ENCODE measurements at places on chromosomes 4 and X. TPM values are rescaled to one million over a fixed set of nuclear protein-coding genes. Genes with fewer than 3 reads are reported as not detected.

GRCh38 chr4:180203349-180203748, 2039.9 kb upstream of the TENM3 start:
- DNase-seq = no peak

- DNase-seq = no peak
Measured at GRCh38 chr4:109079731-109080130, 222.7 kb downstream of the COL25A1 start.

GRCh38 chrX:19627533-19627932, 112.2 kb upstream of the MAP3K15 start:
- no peak for DNase-seq

DNA sequence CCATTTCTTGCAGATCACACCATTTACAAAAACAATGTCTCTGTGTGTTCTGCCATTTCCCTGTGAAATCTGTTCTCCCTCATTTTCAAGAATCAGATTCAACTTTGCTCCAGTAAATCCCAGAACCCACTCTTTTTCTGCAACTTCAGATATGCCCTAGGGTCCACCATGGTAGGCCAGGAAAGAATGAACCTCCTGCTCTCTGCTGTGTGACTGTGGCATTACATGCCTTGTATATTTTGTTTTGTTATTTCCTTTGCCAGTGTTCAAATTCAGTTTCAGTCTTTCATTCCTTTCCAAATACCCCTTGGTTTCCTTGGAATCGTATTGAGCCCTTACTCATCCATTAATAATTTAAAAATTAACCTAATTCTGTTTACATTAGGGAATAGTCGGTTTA, 290.2 kb upstream of the VCX start:
- no peak for DNase-seq

Gene PDE6B
- 0.03 TPM for polyA plus RNA-seq

DNA sequence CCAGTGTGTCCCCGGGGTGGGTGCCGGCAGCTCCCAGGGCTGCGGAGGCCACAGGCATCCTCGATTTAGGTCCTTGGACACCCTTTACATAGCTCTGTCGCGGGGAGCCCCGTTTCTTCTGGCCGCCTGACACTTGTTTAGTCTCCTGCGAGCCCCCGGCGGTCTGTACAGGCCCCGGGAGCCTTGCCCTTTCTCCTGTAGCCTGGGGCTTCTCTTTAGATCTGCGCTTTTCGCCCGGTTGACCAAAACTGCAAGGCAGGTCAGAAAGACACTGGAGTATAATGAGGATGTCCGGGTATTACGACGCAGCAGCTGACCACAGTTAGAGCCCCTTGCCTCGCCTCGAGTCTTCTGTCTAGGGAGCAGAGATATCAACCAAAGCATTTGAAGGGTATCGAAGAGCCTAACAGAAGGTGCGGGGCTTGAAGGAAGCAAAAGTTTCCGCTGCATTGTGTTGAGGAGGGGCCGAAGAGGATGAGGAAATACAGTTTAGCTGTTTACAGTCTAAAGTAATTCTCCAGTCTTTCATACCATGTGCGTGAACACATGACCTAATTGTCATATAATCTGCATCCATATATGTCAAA, 479 bp downstream of the BRCC3 start:
- DNase-seq = no peak

Gene FHIP1A
- polyA plus RNA-seq = 20.5 TPM

Gene CT45A5
- polyA plus RNA-seq = not detected

GRCh38 chrX:13261348-13261747, 58.5 kb downstream of the ATXN3L start:
- no peak for DNase-seq

DNA sequence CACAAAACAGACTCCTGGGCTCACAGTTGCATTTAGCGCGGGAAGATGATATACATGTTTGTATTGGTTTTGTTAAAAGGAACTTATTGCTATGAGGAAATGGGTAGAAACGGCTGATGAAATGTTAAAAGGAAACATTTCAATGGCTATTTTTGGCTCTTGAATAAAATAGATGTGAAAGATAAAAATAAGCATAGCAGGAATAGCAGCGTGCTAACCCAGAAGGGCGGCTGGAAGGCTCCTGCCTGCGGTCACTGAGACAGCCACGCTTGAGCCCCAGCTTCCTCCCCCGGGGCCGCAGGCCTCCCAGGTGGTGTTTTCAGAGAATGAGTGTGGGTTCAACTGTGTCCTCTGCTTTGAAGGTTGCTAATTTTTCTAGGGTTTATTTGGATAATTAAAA, 35.0 kb upstream of the CLCN4 start:
- no peak for DNase-seq

- no peak for DNase-seq
Measured at GRCh38 chr4:185232370-185232769, 23.0 kb downstream of the SNX25 start.

Gene NSG1
- polyA plus RNA-seq = 0.12 TPM

Gene PCDH19
- polyA plus RNA-seq = 0.13 TPM

DNA sequence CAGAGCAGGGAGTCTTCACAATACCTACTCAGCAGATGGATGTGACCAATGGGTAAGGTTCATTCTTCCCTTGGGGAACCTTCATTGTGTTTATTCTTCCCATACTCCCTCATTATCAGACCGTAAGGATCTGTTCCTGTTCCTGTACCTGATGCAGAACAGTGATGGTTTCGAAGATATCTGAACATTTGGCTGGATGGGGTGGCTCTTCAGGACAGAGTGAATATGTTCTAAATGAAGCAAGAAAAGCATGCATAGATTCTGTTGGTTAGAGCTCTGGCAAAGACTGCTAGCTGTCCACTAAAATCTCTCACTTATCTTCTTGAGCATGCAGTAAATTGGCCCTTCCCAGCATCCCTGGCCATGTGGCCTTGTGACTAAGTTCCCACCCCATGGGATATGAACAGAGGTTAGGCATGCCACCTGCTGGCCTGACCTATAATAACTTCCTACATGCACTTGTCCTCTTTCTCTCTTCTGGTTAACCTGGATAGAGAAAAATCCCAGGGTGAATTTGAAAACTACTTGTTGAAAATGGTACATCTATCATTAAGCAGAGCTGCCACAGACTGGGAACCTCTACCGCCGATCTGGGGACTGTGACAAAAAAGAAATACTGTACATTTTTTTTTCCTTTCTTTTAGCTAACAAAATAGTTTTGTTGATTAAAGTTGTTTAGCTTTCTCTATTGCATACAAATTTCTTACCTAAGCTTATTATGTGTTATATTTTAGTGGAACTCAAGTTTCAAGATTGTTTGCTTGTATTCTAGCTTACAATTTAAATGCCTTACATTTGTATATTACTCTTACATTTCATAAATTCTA, 60.0 kb upstream of the BANK1 start:
- DNase-seq = peak; percentile 47

Gene PSAPL1
- polyA plus RNA-seq = not detected

Gene RBM46
- not detected for polyA plus RNA-seq

- DNase-seq = no peak
Measured at GRCh38 chrX:8726031-8726652, 5.8 kb downstream of the ANOS1 start.

DNA sequence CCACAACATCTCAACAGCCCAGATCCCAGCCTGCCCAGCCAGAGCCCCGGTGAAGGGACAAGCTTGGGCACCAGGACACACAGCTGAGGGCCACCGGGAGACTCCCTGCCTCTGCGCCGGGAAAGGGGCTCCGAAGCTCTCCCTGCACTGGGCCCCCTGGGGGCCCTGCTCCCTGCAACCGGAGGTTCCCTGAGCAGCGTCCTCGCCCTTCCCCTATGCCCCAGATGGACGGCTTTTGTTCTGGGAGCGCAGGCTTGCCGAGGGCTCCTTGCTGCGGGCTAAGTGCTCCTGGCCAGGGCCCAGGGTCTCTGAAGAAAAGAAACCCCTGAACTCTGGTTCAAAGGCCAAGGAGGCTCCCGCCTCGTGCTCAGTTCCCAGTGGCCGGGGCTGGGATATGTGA, 899 bp upstream of the ZFP92 start:
- DNase-seq = no peak

DNA sequence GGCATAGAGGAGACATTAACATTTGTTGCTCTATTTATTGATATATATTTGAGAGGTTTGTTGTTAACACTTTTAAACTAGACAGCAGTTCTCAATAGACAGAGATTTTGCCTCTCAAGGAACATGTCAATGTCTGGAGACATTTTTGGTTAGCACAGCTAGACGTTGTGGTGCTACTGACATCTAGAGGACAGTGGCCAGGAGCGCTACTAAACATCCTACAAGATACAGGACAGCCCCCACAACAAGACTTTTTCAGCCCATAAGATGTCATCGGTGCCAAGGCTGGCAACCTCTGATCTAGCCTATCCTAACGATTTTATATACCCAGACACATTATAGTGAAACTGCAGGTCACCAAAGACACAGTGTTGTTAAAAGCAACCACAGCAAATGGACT, 18.4 kb upstream of the CTSO start:
- no peak for DNase-seq

DNA sequence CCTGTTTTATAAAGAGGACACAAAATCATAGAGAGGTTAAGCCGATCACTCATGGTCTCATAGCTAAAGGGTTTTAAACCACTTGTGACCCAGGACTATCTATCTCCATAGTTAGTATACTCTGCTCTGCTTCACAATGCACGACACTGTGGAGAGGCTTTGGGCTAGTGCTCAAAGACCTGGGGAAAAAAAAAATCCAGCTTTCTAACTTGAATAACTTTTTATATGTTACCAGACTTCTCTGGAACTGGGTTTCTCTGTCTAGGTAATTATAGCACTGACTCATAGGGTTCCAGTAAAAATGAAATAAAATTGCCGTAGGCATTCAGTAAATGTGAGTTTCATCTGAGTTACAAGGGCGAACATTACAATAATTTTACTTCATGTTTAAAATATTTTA, 273.7 kb upstream of the TECRL start:
- no peak for DNase-seq

- no peak for DNase-seq
Measured at GRCh38 chr4:137067735-137068134, 464.6 kb downstream of the PCDH18 start.

Gene MAB21L2
- 0.03 TPM for polyA plus RNA-seq

DNA sequence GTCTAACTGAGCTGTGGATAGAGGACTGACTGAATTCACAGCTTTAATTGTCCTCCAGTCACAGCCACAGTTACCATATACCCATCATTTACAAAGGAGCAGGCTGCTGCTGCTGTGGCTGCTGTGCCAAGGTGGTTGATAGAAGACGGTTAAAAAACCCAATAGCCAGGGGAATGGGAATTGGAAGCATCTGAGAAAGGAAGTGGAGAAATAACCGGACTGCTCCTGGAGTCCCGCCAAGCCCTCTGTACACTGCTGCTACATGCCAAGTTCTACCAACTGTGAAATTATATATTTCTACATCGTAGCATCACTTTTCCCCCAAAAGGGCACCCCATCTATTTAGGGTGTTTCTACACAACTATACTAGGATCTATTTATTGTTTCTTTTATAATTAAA, 279.7 kb upstream of the ARX start:
- no peak for DNase-seq

GRCh38 chrX:39710776-39711175, 387.0 kb downstream of the BCOR start:
- DNase-seq = no peak

GRCh38 chr4:109671350-109671749, 31.9 kb downstream of the CASP6 start:
- DNase-seq = no peak

Gene FGFR3
- 0.29 TPM for polyA plus RNA-seq

Gene KLHL13
- 0.96 TPM for polyA plus RNA-seq

DNA sequence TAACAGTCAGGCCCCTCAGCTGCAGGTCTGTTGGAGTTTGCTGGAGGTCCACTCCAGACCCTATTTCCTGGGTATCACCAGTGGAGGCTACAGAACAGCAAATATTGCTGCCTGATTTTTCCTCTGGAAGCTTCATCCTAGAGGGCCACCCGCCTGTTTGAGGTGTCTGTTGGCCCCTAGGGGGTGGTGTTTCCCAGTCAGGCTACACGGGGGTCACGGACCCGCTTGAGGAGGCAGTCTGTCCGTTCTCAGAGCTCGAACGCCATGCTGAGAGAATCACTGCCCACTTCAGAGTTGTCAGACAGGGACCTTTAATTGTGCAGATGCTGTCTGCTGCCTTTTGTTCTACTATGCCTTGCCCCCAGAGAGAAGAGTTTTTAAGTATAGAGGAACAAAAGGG, 160.8 kb downstream of the DKK2 start:
- DNase-seq = no peak

GRCh38 chr4:84298023-84298718, 200.9 kb downstream of the NKX6-1 start:
- DNase-seq = no peak

Gene UCHL1
- polyA plus RNA-seq = 88.3 TPM

Gene ABCG2
- polyA plus RNA-seq = 0.10 TPM

Gene ARHGAP24
- polyA plus RNA-seq = 3.0 TPM

Gene MMGT1
- 18.5 TPM for polyA plus RNA-seq

Gene SLC9B1
- polyA plus RNA-seq = 0.37 TPM

GRCh38 chrX:46849933-46850332, 13.1 kb downstream of the RP2 start:
- no peak for DNase-seq

Gene PAGE4
- 0.92 TPM for polyA plus RNA-seq

DNA sequence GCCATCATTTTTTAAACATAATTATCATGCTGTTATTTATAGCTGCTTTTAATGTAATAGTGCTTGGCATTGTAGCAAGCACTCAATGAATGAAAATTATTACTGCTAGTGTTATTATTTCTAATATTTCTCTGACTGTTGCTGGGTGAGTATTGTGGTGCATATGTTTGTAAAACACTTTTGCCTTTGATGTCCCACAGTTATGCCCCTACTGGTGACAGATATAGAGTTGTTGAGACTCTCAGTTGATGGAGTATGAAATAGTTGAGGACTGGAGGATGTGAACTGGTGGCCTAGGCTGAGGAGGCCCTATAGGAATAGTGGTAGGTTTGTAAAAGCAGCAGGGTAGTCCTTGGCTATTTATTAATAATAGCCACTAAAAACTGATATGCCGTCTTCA, 9.6 kb downstream of the INTS6L start:
- DNase-seq = no peak

DNA sequence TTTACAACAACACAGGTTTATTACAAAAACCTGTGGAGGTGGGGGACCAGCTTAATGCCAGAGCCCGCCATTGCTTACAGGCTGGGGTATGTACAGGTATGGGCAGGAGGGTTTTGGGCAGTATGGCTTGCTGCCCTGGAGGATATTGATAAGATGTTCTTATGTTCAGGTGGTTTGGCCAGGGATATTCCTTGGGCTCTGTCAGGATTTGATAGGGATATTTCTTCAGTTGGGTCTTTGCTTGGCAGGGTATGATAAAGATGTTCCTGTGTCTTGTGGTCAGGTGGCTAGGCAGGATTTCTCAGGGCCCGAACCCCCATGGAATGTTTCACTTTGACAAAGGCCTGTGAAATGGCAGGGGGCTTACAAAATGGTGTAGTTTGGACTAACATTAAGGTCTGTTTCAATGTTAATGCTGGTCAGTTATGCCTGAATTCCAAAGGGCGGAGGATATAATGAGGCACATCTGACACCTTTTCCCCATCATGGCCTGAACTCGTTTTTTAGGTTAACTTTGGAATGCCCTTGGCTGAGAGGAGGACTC, 3.1 kb downstream of the MGST2 start:
- DNase-seq = no peak
